ENCODE measurements at places on chromosomes 7 and 10.

DNA sequence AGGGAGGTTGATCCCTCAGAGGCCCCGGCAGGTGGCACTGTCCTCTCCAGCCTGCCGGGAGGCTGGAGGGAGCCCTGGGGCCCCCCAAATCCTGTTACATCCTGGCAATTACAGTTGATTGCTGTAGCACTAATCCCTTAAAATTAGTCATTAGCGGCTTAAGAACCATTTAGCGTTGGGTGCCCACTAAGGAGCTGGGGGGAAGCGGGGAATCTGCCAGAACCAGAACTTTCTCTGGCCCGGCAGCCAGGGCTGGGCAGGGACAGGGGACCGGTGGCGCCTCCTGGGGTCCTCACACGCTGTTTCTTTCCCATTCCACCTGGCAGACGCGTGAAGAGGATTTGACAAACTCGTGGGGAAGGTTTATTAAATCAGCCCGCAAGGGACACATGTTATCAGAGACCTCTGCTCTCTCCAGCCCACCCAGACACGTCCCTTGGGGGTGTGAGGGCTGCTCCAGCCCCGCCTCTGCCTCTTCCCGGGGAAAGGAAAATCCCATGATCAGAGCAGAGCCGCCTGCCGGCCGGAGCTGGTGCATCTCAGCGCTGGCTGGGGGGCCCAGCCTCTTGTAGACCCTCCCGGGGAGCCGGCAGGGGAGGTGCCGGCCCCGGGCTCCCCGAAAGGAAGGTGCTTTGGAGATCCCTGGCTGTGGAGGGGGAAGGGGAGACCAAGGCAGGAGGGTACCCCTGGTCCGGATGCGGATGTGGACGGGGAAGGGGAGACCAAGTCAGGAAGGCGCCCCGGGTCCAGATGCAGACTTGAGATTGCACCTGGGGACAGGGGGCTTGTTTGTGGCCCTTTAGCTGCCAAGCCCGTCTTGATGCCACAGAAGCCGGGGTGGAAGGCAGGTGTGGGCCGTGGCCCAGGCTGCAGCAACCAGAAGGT lies 142.7 kb downstream of the ELFN1 start:
- no peak for DNase-seq

- DNase-seq: peak; percentile 58
Measured at GRCh38 chr7:6015917-6016652, 7.0 kb downstream of the AIMP2 start.

GRCh38 chr10:132641966-132642731 lies 104.6 kb downstream of the INPP5A start:
- DNase-seq: no peak

- DNase-seq: peak; percentile 48
Measured at GRCh38 chr10:45557275-45557905, 115.2 kb downstream of the ZFAND4 start.

GRCh38 chr7:7221599-7222038 lies 39.3 kb downstream of the C1GALT1 start:
- DNase-seq: no peak

DNA sequence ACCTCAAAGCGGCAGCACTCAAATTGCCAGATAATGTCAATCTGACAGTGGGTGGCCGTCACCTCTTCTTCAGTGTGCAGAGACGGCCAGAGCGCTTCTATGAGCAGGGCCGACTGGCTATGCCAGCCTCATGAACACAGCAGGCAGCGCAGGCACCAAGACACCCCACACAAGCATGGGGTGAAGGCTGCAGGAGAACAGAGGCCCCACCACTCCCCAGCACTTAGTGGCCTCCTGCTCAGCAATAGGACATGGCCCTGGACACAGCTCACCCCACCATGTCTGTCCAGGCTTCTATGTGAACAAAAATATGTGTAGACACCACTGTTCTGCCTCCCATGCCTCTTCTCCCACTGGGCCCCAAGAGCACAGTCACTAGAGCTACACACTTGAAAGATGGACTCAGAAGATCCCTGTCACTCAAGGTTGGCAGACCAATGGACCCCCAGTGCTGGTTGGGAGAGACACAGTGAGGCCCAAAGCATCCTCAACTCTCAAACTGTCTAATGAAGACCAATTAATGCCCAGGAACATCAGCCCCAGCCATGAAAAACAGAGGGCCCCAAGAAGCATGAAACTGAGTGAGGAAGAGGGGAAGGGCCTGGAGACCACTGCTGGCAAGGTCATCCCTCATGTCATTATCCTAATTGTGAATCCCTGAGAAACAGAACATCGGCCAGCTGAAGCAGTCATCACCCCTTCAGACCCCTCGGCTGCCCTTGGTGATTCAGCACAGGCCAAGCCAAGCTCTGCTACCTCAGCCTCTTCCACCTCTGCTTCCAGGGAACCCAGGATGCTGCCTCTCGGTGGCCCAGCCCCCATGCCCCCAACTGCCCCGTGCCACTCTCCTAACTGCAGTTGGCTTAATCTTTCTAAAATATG lies 77.7 kb downstream of the GRID1 start:
- no peak for DNase-seq

DNA sequence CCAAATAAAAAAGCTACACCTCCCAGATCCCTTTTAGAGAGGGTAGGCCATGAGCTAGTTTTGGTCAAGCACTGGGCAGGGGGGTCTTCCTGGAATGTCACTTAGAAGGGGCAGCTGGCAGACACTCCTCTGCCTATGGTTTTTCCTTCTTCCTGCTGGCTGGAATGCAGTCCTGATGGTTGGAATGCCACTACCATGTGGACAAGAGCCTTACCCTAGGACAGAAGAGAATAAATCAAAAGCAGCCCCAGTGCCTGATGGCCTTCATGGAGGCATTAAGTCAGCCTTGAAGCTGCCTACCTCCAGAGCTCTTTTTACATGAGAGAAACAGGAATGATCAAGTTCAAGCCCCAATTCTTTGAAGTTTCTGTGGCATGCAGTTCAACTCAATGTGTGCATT lies 43.5 kb upstream of the SORBS1 start:
- no peak for DNase-seq

DNA sequence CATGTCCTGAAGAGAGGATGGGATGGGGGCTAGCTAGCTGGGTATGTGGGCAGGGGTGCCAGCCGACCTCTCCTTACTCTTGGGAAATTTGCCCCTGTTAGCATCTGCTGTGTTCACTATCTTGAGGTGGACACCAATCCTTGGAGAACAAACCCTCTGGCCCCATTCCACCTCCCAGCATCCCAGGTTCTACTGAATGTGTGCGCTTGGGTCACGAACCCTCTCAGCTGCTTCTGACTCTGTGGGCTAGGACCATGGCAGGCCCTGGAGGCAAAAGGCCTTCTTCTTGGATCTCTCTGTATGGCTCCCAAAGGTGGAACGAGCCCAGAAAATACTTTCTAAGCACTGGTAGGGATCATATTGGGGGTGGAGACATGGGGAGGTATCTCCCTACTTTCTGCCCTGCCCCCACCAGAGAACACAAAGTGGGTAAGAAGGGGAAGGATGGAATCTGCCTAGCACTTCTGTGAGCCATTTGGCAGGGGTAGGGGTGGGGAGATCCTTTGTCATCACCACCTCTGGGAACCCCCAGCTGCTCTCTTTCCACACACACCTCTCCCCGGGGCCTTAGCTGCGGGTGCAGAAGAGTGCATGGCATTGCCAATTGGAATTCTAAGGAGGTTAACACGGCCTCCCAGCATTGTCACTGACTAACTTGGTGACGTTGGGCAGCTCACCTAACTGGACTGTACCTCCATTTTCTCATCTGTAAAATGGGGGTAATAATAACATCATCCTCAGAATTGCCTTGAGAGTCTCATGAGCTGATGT lies 7.7 kb downstream of the UNC5B start:
- no peak for DNase-seq

- DNase-seq: no peak
Measured at GRCh38 chr7:75650681-75651080, 88.1 kb downstream of the HIP1 start.

DNA sequence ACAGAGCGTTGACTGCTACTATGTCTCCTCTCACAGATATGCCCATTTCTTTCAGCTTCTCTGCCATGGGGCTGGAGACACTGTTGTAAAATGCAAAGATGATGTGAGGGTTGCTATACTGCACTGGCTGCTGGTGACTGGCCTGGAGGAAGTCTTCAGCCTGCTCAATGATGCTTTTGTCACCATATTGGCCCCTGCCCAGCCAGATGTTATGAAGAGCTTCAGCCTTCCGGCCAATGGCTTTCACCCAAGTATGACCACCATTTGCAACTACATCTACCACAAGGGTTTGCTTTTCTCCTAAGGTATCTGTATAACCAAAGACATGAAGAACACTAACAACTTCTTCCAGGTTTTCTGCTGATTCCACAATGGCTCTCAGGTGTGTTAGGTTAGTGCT lies 1.6 kb downstream of the C7orf25 start:
- no peak for DNase-seq

DNA sequence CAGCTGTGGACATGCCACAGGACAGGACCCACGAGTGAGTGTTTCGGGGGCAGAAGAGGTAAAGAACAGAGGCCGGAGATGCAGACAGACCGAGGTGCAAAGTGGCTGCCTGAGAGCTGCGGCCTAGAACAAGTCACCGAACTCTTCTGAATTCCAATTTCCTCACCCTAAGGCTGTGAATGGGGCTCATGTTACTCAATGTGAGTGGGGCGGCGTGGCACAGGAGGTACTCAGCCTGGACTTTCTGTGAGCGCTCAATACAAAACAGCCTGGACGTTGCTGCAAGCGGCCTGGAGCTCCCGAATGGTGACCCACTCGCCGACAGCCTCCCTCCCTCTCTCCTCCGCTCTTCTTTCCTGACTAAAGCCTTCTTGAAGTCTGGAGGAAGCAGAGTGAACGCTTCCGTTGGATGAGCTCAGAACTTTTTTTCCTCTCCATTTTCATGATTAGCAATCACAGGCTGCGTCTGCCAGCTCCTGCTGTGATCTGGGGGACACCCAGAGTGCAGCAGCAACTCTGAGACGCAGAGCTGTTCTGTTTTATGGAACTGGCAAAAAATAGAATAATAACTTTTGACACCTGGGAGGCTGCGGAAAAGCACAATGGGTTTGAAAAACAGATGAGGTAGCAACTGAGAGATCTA lies 108.5 kb downstream of the PTPRN2 start:
- no peak for DNase-seq

GRCh38 chr10:110634527-110635209 lies 9.5 kb upstream of the RBM20 start:
- DNase-seq: no peak

- DNase-seq: no peak
Measured at GRCh38 chr7:1690359-1690958, 20.4 kb downstream of the ELFN1 start.

GRCh38 chr7:40680657-40681056 lies 545.9 kb downstream of the SUGCT start:
- peak; percentile 78 for DNase-seq

DNA sequence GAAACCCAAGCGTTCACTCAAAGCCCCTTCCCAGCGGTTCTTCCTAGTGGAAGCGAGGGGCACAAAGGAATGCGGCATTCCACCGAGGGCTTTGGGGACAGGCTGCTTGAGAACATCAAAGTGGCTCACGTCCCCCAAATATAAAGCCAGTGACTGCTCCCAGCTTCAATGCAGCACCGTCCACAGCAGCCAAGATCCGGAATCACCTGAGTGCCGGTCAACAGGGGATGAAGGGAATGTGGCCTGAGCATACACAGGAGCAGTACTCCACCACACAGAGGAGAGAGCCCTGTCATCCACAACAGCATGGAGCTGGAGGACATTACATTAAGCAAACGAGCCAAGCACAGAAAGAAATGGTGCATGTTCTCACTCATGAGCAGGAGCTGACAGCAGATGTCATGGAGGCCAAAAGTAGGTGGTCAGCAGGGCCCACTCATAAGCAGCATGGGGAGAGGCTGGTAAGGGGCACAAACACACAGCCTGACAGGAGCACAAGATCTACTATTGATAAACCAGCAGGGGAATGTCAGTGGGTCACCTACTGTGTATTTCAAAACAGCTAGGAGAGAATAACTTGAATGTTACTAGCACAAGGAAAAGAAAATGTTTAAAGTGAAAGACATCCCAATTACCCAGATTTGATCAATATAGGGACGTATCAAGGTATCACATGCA lies 79.5 kb downstream of the DIP2C start:
- DNase-seq: no peak

GRCh38 chr10:86070278-86070677 lies 296.3 kb downstream of the GRID1 start:
- DNase-seq: no peak

- no peak for DNase-seq
Measured at GRCh38 chr10:71337219-71337701, 18.2 kb downstream of the SLC29A3 start.

GRCh38 chr10:54826994-54827560 lies 26.0 kb upstream of the PCDH15 start:
- no peak for DNase-seq

GRCh38 chr10:89789188-89789877 lies 87.9 kb downstream of the KIF20B start:
- no peak for DNase-seq

DNA sequence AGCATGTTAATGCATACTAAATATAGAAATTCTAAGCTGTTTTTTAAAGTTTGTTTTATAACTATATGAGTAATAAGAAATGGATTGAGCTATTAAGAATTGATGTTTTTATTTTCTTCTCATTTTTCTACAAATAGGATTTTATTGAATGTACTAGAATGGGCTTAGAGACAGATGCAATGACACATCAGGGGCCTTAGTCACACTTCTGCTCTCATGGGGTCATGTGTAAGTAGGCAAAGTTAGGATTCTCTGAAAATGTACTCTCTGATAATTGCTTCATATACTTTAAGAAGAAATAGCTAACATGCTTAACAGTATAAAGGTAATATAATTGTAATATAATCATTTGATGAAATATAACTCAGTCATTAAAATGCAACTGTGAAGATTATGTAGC lies 154.6 kb downstream of the ZNF438 start:
- DNase-seq: no peak

DNA sequence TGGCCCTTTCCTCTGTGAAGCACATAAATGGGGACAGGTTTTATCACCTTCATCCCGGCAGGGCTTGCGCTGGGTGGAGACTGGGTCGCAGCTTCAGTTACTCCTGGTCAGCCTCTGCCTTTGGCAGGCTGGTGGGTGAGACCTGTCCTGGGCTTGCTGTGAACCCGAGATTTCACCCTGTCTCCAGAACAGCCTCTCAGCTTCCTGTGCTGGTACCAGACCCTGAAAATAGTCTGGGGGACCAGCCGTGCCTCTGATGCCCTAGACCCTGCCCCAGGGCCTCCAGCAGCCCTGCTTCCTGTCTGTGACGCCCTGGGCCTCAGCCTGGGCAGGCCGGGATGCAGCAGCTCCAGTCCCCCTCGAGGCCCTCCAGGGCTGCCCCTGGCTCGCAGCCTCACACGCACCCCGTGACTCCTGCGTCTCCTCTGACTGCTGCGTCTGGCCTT lies 13.2 kb upstream of the PWWP2B start:
- no peak for DNase-seq

GRCh38 chr10:118595598-118596425 lies at the start of gene PRLHR:
TSS of gene PRLHR (minus strand) at chr10:118595648. CDS start at chr10:118595244, 404 bp downstream.
- DNase-seq: no peak

DNA sequence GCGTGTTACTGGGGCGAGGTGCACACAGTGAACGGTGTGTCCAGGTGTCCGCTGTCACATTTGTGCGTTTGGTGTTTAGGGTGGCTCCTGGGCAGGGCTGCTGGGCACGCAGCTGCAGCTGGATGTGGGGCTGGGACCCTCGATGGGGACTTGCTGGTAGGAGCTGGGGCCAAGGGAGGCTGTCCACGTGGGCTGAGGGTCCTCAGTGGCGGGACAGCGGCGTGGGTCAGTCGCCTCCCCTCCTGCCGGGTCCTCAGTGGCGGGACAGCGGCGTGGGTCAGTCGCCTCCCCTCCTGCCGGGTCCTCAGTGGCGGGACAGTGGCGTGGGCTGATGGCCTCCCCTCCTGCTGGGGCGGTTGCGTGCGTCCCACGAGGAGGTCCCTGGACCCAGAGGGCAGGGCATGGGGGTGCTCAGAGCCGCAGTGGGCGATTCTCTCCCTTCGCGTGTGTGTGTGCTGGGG lies 68.5 kb downstream of the INPP5A start:
- no peak for DNase-seq

- no peak for DNase-seq
Measured at GRCh38 chr10:74743401-74743800, 83.0 kb upstream of the KAT6B start.
